Tracheal epithelial cell (primary cell): ENCODE measurements at places on chromosomes 1 and 21. TPM values are rescaled to one million over a fixed set of nuclear protein-coding genes. Genes with fewer than 3 reads are reported as not detected.

Gene B3GALT6
- total RNA-seq = 28.8 and 37.8 TPM in 2 replicates

Gene PLXNA2
- 8.7 and 14.9 TPM in 2 replicates for total RNA-seq

Gene BSND
- total RNA-seq = not detected in 2 replicates

Gene TMPRSS15
- not detected in 2 replicates for total RNA-seq

Gene ANKRD45
- 0.24 and 0.64 TPM in 2 replicates for total RNA-seq

Gene NBPF4
- 0.24 TPM in 1 of 2 replicates, not detected in the other for total RNA-seq
